ENCODE measurements at places on chromosomes 5 and 9.

GRCh38 chr9:110152704-110153374, 55.1 kb downstream of the C9orf152 start:
- no peak for DNase-seq

DNA sequence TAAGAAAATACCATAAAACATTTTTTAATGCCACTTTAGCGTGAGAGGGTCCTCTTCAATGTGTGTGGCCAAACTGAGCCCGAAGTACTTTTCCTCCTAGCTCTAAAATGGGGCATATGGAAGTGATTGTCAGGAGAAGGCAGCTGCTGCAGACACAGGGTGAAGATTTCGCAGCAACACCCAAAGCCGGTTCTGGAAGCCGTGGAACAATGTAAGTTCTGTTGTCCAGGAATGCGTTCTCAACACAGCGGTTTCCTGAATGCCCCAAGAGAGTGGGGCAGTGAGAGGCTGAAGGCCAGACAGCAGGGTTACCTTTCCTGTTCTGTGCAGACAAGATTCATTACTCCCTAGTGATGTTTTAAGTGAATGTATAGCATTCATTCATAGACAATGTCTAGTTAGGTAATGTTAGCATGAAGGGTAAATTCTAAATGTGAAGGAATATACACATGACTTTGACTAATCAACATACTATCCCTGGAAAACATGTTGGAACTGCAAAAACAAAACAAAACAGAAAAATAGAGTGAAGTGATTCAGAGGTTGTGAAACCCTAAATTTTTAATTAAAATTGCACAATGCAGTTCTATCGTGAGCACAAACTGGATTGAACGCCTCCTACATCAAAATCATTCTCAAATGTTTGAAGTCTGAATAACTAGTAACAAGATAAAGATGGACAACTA, 197.0 kb upstream of the SEMA6A start:
- DNase-seq = no peak

DNA sequence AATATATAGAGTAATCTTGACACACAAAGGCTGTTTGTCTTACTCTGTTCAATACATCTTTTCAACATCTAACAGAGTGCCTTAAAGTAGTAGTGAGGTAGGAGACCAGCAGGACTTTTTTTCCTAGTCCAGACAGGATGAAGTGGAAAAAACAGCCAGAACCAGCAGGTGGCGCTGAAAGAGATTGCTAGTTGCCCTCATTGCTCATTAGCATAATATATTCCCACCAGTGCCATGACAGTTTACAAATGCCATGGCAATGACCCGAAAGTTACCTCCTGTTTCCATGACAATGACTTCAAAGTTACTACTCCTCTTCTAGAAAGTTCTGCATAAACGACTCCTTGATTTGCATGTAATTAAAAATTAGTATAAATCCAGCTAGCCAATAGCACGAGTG, 387.4 kb downstream of the ACTL7B start:
- no peak for DNase-seq

GRCh38 chr9:120555839-120556238, 24.1 kb downstream of the CDK5RAP2 start:
- DNase-seq = no peak

DNA sequence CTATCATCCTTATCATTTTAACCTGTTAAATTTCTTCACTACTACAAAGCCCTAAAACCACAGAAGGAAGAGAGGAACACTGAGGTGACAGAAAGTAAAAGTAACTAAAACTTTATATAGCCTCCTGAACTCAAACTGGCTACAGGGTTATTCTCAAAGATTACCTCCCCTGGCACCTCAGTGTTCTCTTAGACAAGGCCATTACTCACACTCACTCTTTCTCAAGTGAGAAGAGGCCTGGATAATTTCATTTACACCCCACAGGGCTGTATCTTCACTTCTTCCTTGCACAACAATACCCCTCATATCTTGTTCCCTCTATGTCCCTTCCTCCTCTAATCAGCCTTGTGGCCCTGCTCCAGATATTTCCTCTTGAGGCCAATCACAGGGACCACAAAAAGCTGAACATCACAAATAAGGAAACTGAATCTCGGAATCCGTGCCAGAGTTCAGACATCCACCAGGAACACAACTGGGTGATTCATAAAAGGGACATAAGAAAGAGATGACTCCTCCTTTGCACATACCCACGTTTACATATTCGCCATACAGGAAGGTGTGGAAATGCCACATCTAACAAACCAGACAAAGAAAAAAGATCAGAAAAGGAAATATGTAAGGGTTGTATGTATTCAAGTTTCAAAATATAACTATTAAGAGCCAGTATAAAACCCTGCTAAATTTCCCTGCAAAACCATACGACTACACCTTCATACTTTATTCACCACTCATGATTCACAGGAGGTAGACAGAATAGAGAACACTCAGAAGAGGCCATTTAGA, 1.7 kb upstream of the KLHL3 start:
- no peak for DNase-seq

Data from stimulated activated CD8-positive, alpha-beta memory T cell treated with anti-CD3 and anti-CD28 coated beads, Interleukin-4, amount 100 ng/mL, for 1 hour (primary cell).